ENCODE measurements at places on chromosomes 1 and 21.

GRCh38 chr1:151024540-151025146 lies 11.7 kb upstream of the BNIPL start:
- DNase-seq, result peak; percentile 75

DNA sequence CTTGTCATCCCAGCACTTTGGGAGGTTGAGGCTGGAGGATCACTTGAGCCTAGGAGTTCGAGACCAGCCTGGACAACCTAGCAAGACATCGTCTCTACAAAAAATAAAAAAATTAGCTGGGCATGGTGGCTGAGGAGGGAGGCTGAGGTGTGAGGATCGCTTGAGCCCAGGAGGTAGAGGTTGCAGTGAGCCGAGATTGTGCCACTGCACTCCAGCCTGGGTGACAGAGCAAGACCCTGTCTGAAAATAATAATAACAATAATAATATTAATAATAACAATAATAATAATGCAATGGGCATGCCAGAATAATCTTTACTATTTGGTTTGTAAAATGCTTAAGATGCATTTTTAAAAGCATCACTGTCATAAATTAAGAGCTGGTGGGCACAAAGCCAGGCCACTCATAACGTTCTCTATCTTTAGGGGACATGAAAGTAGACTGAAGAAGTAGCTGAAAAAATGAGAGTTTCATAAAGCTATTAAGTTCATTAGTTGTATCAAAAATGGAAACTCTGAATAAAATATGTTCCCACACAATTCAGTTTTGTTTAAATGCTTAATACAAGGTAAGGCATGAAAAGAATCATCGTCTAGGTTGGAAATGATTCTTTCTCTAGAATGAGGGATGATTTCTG lies 51.6 kb upstream of the ITPKB start:
- no peak for DNase-seq

DNA sequence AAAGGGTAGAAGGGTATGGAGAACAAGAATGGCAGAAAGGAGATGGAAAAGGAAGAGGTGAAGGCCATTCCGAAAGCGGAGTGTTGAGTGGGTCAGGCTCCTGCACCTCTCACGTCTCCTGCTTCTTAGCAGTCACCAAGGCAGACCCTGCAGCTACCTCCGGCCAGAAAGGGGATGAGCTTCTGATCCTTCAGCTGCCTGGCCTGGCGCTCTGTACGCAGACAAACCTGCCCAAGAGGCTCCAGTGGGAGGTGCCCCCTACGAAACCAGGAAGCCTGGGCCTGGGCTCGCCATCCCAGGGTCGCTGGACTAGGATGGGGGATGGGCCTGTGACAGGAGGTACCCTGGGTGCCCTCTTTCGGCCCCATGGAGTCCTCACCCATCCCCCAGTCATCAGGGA lies 3.0 kb downstream of the GPR61 start:
- DNase-seq, result no peak

DNA sequence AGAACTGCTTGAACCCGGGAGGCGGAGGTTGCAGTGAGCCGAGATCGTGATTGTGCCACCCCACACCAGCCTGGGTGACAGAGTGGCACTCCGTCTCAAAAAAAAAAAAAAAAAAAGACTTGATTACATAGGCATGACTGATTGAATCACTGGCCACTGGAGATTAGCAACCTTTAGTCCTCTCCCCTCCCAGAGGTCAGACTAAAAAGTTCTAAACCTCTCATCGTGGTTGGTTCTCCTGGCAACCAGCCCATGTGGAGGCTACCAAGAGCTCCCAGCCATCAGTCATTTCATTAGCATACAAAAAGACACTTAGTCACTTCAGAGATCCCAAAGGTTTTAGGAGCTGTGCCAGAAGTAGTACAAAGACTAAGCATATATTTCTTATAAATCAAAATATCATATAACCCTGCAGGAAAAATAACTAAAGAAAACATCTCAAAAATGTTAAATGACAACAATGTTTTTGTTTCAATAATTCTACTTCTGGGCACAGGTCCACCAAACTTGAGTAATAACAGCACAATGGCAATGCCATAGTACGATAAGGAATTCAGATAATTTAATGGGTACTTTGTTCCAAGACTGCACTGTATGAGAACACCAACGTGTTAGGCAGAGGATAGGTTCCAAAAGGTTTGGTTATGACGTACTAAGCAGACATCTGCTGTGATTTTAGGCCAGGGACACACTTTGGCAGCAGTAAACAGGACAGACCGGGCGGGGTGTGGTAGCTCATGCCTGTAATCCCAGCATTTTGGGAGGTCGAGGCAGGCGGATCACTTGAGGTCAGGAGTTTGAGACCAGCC lies 18.1 kb downstream of the USP48 start:
- DNase-seq, result no peak

DNA sequence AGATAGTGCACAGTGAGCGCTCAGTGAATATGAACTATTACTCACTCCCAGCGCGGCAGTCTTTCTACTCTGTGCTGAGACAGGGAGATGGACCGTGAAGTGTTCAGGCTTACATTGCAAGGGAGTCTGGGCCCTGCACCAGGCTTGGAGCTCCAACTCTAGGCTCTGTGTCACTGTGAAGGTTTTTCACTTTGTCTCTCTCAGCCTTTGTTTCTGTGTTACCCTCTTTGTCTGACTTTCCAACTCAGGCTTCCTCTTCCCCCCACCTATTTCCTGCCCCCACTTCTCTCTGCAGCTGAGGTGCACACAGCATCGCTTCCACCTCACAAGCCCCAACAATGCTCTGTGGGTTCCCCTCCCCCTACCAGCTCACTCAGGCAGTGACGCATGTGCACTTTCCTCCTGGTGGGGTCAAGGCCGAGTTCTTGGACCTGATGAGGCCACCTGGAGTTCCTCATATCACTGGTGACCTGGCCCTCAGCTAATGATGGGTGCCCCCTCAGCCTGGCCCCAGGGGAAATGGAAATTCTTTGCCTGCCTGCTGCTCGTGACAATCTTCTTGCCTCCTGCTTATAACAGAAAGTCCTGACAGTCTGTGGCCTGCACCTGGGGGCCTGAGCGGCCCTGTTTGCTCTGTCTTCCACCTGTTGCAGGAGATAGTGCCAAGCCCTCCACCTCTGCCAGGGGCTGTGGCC lies 1.1 kb upstream of the LCK start:
- no peak for DNase-seq

DNA sequence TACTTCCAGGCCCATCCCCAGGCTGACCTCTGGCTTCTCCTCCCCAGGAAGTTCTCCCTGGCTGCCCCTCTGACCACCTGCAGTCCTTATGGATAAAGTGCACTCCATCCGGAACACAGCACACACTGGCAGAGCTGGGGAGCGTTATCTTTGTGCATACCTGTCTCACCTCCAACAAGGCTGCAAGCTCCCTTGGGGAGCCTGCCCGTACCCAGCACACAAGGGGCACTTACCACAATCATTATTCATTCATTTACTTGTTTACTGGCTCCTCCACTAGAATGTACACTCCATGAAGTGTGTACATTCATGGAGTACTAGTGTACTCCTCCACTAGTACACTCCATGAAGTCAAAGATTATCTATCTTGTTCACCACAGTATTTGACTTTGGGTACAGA lies 30.3 kb downstream of the GLIS1 start:
- DNase-seq, result no peak

- DNase-seq, result no peak
Measured at GRCh38 chr1:22600071-22600816, 36.2 kb upstream of the C1QA start.

GRCh38 chr1:198918920-198919319 lies 280.1 kb downstream of the PTPRC start:
- DNase-seq, result no peak

DNA sequence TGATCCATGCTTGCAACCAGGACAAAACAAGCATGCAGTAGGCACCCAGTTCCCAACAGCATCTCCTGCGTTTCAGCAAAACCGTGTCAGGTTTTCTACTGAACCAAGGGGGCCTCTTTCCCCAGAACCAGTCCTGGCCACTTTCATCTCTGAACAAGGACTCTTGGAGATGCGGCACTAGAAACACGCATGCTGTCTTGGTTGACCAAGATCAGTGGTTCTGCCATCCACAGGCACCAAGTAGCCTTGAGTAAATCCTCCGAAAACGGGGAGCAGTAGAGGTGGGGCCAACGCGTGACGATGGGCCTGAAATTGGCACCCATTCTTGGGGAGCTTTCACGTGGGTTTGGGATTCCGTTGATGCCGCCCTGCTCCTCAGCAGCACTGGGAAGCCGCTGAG lies 62.5 kb upstream of the AJAP1 start:
- DNase-seq, result no peak

GRCh38 chr1:172448995-172449584 lies 5.2 kb upstream of the PIGC start:
- DNase-seq, result no peak

GRCh38 chr1:61427510-61427909 lies 297.4 kb downstream of the TM2D1 start:
- no peak for DNase-seq

DNA sequence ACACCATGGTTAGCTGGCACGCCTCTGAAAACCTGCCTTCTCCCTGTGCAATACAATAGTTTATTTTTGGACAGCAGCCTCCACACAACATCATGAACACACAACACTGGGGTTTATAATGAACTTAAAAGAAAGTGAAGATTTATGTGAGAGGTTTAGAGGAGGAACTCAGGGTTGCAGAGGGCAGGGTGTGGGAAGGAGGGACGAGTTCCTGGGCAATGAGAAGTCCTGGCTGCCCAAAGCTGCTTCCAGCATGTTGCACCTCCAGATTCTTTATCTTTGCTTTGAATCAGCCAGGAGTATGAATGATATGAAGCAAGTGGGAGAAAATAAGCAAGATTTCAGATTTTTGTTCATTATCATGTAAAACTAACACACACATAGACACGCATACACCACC lies 11.3 kb upstream of the LRRC8D start:
- DNase-seq, result no peak

DNA sequence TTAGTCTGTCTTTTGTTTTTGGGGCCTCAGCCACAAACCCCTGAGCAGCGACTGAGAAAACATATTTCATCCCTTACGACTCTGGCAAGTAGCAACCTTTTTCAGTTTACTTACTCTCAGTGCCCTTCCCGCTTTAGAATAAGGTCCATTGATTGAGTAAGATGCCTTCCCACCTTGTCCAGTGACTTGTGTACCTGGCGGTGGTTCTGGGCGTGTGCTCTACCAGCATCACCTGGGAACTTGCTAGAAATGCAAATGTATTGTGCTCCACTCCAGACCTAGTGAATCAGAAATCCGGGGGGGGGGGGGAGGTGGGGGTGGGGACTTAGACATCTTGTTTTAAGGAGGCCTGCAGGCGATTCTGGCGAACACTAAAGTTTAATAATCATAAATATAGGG lies 72.1 kb downstream of the S1PR1 start:
- no peak for DNase-seq

GRCh38 chr1:215845234-215845891 lies 278.3 kb downstream of the KCTD3 start:
- DNase-seq, result no peak

DNA sequence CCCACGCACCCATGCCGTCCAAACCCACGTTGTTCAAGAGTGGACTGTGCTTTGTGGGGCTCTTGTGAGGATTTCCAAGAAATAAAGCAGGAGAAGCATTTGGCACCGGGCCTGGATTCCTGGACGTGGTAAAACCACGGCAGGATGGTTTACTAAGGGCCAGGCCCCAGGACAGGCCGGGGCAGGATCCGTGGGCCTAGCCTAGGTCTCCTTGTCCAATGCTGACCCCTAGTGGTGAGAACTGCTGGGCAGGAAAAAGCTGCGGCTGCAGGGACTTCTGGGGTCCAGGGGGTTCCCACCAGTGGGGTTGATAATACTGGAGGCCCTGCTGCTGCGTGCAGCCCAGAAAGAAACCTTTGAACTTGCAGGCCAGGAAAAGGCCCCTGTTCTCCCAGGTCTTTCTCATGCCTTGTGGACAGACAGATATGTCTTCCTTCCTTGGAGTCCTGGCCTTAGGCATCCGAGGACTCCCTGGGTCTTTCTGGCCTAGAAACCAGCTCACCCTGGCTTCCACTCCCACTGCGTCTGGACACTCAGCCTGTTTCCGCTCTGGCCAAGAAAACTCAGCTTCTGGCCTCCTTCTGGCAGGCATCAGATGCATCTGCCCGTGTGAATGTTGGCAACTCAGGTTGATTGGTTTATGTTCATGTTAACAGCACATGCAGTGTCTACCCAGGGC lies 106.9 kb upstream of the TMEM51 start:
- DNase-seq, result peak; percentile 79

DNA sequence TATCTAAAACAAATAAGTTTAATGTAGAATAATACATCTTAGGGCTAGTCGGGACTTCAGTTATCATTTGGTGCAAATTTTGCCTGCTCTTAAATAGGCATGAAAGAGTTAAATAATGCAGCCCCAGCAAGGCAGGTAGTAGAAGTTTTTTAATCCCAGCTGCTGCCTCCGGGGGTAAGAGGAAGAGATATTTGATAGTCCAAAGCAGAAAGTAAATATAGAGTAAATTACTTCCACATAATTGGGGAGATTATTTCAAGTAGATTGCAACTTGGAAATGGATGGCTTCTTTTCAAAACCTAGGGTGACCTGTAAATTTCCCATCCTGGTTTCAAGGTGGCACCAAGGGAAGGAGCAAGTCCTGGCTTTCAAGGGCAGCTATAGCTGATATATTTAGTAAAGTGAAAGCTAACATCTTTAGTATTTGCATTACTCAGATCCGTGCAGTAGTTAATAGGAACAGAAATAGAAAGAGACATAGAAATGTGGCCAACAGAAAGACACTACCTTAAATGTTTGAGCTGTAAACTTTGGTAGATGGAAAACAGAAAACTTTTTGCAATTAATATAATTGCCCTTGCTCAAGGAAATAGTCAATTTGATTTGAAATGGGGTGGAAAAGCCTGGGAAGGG lies 109.1 kb downstream of the LMO4 start:
- no peak for DNase-seq

DNA sequence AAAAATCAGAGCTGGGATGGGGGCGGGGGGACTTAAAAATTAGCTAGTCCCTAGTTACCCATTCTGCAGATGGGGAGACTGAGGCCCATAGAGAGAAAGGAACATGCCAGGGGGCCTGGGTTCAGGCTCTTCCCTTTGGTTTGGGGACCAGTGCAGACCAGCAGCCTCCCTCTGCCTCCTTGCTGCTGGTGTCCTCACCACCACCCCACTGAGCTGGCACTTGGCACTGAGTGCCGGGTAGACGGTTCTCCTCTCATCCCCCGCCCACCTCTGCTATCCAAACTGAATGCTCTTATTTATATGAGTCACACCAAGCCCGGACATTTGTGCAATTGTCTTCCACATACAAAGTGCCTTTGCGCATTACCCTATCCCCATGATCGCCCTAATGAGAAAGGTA lies 39.2 kb downstream of the CAMK2N1 start:
- DNase-seq, result no peak

DNA sequence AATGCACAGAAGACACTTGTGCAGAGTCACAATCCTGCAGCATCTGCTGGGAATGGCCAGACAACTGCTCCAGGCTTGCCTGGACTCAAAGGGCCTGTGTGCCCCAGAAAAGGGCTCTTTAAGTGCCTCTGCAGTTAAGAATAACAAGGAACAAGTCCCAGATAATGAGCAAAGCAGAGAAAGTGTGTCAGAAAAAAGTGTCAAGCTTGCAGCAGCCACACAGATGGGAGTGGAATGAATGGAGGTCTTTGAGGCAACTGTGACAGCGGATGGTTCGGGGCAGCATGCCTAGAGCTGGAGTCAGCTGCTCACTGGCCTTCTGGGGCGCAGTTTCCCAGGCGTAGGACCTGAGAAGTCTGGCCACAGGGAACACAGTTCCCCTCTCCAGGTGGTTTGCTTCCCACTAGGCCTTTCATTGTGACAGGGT lies 5.1 kb downstream of the PARP1 start:
- no peak for DNase-seq

GRCh38 chr1:17292299-17293160 lies 15.5 kb upstream of the PADI4 start:
- DNase-seq, result no peak

- no peak for DNase-seq
Measured at GRCh38 chr1:146039844-146040194, 18.3 kb upstream of the HJV start.

GRCh38 chr1:26109229-26110164 lies 2.1 kb upstream of the PDIK1L start:
- no peak for DNase-seq
